ENCODE measurements at places on chromosomes 5 and 9.

GRCh38 chr5:80957031-80957761, 3.0 kb upstream of the RASGRF2 start:
- DNase-seq, result no peak

- DNase-seq, result no peak
These were observed 29.2 kb upstream of the RXRA start for GRCh38 chr9:134297083-134297410.

DNA sequence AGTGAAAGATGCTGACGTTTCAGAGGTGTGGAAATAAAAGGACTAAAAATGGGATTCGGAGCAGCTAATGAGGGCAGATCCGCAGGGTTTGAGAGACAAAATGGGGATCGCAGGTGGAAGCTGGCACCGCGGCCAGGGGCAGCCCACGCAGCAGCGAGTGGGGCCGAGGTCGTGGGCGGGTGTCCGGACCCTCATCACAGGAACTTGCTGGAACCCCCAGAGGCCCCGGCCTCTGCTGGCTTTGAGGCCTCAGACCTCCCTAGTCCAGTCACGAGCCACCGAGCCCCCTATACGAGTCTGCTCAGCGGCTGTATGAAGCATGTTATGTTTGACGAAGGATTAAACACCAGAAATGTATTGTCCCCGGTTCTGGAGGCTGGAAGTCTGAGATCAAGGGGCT, 45.8 kb upstream of the FCN1 start:
- no peak for DNase-seq

- DNase-seq, result no peak
These were observed 39.3 kb downstream of the NUDT12 start for GRCh38 chr5:103523319-103523718.

DNA sequence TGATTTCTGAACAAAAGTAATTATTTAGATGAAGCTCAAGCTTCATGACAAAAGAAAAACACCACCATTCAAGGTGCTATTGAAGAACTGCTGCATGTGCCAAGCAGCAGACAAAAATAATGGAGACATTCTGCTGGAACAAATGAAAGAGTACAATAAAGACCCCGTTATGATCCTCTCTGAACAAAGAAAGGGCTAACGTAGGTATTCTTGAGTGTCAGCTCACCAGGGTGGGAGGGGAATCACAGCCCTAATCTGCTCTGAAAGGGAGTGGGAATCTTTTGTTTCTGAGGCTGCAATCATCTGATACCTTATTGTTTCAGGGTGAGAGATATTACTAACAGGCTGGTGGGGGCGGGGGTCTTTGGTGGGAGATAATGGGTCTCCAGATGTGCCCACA, 15.4 kb downstream of the CEMIP2 start:
- DNase-seq, result no peak

DNA sequence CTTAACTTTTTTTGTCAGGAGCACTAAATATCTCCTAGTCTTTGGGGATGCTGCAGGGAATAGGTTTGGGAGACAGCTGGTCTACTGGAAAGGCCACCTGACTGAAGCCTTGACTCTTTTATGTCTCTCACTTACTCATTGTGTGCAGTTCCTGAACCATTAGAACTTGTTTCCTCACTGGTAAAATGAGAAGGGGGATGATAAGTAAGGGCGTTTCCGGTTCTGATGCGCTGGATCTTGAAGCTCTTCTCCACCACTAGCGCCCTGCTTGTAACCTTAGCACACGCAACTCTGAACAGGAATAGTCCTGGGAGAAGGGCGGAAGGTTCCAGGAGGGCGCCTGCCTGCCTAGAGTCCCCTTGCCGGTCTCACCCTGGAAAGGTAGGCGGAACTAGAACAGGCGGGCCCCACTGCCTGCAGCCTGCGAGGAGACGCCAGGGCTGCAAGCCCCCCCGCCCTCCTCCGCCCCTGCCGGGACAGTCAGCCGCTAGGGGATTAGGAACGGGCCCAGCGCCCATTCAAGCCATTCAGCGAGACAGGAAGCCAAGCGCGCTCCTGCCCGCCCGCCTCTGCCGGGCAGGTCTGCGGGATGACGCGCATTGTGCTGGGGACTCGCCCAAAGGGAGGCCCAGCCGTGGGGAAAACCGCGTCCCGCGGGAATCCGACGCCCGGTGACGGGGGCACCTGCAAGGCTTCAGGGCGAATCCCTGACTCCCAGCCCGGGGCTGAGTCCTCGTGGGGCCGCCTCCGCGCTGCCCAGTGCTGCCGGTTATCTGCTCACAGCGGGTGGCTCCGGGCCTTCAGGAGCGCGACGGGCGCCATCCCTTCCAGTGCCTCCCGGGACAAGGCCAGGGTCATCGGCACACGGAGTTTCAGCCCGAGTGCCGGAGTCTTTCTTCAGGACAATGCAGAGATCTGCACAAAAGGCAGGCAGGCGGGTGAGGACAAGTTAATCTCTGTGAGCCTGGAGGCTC, 44.0 kb upstream of the XPA start:
- no peak for DNase-seq

GRCh38 chr9:132919614-132920268, 24.7 kb downstream of the TSC1 start:
- no peak for DNase-seq

All from hypothalamus (tissue), 51 donors.